ENCODE measurements at places on chromosomes 1 and 21.

DNA sequence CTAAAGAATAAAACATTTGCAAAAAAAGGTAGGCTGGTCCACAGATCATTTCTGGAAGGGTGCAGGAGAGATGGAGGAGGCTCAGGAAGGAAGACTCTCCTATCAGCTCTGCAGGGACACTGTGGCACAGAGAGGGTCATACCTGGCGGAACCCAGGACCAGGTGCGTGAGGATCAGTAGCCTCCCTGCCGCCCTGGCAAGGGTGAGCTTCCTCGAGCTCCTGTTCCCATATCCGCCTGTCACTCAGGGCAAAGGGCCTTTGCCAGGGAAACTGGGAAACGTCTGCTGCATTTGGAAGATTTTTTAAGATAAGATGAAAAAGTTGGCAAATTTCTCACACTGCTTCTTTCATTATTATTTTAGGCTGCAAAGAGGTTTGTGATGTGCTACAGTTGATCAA lies 112.1 kb upstream of the TIAM1 start:
- DNase-seq, result no peak

DNA sequence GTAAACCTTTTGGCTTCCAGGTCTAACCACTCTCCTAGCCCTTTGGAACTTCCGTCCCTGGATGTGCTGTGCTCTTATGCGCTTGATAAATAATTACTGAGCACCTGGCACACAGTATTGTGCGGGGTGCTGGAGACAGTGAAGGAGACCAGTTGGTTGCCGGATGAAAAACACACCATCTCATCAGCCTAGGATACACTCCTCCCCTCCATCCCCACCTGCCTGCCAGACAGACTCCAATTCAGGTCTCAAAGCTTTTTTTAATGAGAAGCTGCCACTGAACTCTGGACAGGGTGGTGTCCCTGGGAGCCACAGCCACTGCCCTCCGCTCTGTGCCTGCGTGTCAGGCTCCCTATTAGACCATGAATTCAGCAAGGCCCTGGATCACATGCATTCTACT lies 9.2 kb downstream of the GNB1 start:
- DNase-seq, result no peak

- no peak for DNase-seq
Measured at GRCh38 chr1:97943354-97943753, 22.5 kb upstream of the DPYD start.

DNA sequence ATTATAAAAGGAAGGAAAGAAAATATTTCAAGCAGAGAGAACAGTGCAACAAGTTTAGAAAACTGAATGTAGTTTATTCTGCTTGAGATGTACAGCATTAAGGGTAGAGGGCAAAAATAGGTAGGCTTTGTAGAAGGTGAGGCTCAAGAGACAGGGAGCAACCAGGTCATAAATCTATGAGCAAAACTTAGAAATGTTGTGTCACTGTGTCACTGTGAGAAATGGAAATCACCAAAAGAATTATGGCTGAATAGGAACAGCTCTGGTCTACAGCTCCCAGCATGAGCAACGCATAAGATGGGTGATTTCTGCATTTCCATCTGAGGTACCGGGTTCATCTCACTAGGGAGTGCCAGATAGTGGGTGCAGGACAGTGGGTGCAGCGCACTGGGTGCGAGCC lies 53.6 kb downstream of the TNFSF4 start:
- DNase-seq, result no peak

DNA sequence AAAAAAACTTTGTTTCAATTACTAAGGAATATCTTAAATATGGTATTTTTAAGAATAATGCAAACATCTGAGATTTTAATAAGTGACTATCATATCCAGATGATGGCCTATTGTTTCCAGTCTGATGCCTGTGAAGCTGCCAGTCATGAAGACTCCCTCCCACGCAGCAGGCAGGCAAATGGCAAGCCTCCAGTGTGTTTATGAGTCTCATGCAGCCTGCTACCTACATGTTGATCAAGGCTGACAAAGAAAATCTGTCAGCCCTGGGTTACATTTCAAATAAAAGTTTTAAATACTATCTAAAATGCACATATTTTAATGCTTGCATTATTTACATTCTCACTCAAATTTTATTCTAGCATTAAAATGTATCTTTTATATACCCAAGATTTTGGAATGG lies 137.6 kb upstream of the RNPC3 start:
- no peak for DNase-seq

GRCh38 chr1:66778266-66778665 lies 22.8 kb downstream of the INSL5 start:
- DNase-seq, result no peak

- DNase-seq, result no peak
Measured at GRCh38 chr1:170671629-170671963, 7.7 kb downstream of the PRRX1 start.

GRCh38 chr21:44820851-44821250 lies 3.0 kb upstream of the SUMO3 start:
- no peak for DNase-seq

GRCh38 chr1:79592707-79593106 lies 586.2 kb upstream of the ADGRL4 start:
- no peak for DNase-seq

GRCh38 chr1:76625886-76626678 lies 241.2 kb upstream of the ST6GALNAC5 start:
- no peak for DNase-seq

DNA sequence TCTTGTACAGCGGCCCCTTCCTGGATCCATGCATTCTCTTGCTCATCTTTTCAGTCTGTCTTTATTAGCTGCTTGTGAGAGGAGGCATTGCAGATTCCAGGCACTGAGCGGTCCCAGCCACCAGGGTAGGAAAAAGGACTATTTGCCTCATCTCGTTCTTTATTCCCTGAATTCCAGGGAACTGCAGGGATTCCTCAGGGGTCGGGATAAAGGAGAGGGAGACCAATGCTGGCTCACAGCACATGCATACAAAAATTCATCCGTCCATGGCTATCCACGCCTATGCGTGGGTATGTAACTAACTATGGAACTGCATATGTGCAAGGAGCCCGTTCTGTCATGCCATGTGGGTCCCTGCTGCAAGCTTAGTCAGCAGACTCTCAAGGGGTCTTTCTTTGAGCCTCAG lies 879 bp upstream of the PLPPR5 start:
- no peak for DNase-seq

- no peak for DNase-seq
Measured at GRCh38 chr1:209116705-209117104, 466.8 kb upstream of the CAMK1G start.

DNA sequence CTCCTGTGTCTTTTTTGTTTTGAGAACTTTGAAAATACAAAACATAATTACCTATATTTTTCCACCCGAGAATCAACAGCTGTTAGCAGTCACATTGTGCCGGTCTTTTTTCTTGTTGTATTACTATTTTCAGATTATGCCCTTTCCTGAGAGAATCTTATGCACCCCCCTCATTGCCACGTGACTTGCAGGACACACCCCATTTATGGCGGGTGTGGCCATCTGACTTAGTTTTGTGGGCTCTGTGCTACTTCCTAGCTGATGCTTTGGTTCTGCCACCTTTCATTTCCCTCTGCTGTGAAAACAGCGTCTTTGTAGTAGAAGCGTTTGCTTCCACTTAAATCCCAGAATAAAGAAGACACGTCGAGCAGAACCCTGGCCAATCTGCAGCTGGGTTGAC lies 82.8 kb upstream of the SOX13 start:
- DNase-seq, result no peak

GRCh38 chr1:99497690-99498089 lies 148.2 kb upstream of the PALMD start:
- DNase-seq, result no peak

GRCh38 chr1:209769171-209769904 lies 13.5 kb downstream of the TRAF3IP3 start:
- peak; percentile 95 for DNase-seq

DNA sequence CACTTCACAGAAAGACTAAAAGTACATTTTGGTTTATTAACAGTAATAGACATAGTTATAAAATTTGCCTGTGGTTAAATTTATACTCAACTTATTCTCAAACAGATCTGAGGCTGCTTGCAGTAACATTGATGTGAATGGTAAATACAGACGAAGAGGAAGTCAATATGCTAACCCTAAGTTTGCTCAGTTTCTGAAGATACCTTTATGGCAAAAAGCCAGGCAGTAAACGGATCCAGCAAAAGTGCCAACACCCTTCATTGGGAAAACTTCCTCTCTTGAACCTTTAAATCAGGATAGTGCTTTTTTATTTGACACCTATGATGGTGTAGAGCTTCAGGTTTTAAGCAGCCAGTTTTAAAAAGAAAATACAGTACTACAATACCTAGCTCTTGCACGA lies 16.6 kb upstream of the CCDC181 start:
- DNase-seq, result no peak

DNA sequence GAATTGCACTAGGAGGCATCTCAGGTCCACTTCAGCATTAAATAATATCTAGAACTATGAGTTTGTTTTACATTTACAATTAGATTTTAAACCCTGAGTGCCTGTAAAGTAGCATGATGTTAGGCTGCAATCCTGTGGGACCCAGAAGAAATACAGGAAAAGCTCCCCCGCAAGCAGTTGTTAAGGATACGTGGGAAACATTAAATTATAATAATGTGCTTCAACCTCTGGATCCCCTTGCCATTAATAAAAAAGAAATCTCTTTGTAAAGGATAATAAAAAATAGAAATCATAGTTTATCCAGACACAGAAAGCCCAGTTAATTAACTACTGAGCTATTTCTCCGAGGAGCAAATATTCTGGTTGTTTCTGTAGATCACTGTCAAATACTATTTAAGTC lies 106.0 kb downstream of the PCNX2 start:
- no peak for DNase-seq

DNA sequence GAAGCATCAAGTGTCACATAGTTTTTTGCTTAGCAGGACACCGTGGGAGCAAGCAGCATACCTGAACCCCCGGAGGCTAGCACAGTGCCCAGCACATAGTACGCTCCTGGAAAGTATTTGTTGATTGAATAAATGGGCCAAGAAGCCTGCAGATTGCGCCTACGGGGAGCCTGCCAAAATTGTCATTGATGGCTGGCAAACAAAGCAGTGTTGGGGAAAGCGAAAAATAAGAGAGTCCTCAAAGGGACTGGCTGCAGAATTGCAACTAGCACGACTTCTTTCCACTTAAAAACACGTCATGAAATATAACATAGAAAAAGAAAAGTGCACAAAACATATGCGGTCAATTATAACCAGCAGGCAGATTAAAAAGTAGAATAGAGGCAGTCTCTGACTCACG lies 125.2 kb upstream of the GALNT2 start:
- DNase-seq, result no peak

DNA sequence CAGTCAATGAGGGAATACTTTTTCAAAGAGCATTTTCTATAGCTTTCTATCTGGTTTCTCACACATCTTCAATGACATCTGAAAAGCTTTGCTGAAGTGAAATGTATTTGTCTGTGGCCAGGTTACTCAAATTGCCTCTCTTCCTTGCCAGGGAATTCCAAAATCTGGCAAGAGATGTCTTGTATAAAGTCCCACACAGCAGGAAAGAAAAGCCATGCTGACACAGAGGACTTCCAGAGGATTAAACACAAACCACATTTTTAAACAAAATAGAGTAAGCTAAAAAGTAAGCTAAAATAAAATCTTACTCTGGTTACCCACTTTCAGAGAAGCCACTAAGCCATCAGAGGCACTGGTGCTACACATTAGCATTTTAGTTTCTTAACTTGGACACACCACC lies 93.1 kb upstream of the BCAR3 start:
- DNase-seq, result no peak

DNA sequence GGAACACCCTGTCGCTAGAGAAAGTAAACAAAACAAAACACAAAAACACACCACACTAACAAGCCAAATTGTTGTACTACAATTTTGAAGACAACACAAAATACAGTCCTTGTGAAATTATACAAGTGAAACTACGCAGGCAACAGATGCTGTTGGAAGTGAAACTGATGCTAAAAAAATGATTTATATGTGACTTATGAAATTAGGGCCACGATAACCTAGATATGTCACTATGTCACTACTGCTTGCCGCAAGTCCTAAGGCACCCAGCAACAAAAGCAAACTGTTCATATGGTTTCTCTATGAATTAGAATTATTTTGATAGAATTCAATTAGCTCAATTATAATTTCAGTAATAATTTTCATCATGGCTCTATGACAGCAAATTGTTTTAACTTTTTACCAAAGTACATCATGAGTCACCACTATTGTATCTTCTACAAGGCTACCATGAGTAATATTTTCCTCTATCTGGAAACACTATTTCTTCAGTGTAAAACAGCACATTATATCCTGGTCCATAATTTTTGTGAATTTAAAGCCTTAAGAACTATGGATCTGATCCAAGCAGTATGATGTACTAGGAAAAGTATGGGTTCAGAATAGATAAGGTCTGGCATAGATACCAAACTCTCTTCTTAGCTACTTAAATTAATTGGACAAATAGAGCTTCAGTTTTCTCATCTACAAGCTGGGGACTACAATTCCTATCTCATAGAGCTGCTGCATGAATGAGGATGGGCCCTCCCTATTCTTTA lies 216.3 kb downstream of the COL11A1 start:
- no peak for DNase-seq

DNA sequence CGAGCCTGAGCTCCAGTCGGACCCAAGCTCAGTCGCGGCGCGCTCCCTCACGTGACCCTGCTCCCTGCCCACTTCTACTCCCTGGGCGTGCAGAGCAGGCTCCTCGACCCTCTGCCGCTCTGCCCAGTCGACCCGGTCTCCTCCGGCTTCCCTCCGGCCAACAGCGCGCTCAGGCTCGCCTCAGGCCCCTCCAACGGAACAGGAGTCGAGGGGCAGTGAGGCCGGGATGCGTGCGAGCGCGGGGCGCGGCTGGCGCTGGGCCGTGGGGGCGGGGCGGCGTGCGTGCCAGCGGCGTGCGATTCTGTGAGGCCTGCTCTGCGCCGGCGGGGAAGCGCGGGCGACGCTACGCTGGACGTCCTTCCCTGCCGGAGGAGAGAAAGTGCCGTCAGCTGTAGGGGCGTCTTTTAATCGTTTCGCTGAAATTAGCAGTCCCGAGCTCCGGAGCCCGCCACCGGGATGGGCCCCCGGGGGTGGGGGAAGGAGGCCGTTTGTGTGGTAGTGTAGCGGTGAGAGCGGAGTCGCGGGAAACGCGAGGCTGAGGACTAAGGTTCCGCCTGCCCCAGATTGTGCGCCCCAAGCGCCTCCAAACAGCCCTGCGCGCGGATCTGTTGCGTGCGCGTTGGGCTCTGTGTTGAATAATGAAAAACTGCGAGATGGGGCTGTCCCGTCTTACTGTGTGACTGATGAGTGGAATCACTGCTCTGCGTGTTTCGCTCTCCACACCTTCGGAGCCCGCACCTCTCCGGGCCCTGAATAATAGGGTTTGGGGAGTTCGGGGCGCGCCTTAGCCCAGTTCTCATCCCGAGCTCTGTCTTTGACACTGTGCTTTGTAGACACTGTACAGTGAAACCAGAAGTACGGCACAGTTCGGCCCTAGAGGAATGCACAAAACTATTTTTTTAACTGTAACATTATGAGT lies at the start of gene ACBD6:
ACBD6 (minus strand) TSS at position 217 of the 919 bp plus-strand sequence. CDS start 311 bp downstream, outside the sequence.
- DNase-seq, result peak; percentile 89

DNA sequence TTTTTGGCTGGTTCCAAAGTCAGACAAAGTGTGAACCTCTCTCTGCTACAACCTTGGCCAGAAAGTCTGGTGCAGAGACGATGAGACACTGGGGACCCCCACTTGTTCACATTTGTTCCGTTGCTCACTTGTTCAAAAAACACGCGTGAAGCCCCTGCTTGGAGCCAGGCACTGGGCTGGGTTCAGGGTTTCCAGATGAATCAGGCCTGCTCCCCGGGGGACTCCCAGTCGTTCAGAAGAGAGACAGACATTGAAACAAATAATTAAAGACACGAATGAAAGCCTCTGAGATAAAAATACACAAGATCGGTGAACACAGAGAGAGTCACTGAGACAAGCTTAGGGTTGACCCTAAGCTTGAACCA lies 101.5 kb upstream of the RUNX3 start:
- DNase-seq, result no peak

GRCh38 chr1:198287916-198288315 lies 131.1 kb downstream of the NEK7 start:
- no peak for DNase-seq

- DNase-seq, result no peak
Measured at GRCh38 chr1:173549813-173550212, 53.1 kb downstream of the SLC9C2 start.

All from CD4-positive, CD25-positive, alpha-beta regulatory T cell (primary cell).